ENCODE measurements at places on chromosomes 7 and 10.

- no peak for DNase-seq
These were observed 129.2 kb downstream of the BAMBI start for GRCh38 chr10:28806488-28806941.

- DNase-seq = peak; percentile 99
These were observed 1.9 kb upstream of the ARHGAP22 start for GRCh38 chr10:48606530-48607355.

DNA sequence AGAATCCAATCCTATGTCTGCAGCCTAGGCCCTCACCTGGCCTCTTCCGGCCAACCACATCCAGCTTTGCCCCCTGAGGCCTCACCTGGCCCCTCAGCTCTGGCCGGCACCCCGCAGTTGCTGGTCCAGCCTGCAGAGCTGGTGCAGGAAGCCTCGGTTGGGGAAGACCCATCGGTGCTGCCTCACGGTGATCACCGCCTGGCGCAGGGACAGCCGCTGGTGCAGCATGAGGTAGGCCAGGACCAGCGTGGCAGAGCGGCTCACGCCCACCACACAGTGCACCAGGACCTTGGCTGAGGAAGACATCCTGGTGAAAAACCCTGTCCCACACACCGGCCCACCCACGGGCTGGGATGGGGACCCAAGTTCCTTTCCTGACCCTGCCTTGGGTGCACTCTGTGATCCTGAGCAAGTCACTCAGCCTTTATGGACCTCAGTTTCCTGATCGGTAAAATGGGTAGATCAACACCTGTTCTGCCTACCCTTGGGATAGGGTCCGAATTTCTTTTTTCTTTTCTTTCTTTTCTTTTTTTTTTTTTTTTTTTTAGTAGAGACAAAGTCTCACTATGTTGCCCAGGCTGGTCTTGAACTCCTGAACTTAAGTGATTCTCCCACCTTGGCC, 5.8 kb upstream of the SAMD8 start:
- no peak for DNase-seq

GRCh38 chr10:75827587-75828021, 396.2 kb downstream of the LRMDA start:
- DNase-seq = no peak

DNA sequence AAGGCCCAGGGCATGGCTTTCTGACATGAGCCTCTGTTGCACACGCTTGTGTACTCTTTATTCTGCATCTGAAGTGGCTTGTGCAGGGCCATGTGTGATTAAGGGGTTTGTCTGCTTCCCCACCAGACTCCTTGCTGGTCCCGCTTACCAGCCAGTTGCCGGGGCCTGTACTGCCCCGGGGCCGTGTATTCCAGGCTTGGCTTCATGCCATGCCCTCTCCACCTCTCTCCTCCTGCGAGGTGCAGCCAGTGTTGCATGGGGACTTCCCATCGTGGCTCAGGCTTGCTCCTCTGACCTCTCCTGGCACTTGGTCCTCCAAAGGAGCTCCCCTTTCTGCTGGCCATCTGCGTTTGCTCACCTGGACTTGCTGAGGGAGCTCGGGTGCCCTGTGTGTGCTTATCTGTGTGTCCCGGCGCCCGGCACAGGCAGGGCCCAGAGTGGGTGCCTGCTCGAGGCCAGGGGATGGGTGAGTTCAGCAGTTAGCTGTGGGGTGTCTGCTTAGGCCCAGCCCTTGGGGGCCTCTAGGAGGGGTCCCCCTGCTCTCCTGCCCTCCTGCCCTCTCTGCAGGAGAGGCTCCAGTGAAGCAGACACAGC, 11.0 kb upstream of the C10orf143 start:
- no peak for DNase-seq

DNA sequence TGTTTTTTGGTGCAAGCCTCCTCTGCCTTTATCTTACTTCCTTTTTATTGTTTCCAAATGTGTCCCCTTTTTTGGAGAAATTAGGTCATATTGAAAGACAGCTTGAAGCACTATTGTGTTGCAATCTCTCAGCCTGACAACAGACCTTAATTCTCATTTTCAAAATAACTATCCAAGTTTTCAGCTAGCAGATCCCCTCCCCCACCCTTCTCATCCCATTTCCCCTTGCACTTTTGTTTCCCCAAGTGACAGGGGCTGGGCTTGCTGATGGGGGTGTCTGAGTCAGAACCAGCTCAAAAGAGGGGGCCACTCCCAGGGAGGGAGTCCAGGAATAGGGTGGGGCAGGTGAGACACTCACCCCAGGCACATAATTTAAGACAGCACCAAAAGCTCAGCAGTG, 75.3 kb downstream of the MKI67 start:
- peak; percentile 21 for DNase-seq

GRCh38 chr10:123146013-123146893, 1.7 kb upstream of the HMX2 start:
- no peak for DNase-seq

GRCh38 chr10:8059191-8059936, 4.9 kb downstream of the GATA3 start:
- no peak for DNase-seq

DNA sequence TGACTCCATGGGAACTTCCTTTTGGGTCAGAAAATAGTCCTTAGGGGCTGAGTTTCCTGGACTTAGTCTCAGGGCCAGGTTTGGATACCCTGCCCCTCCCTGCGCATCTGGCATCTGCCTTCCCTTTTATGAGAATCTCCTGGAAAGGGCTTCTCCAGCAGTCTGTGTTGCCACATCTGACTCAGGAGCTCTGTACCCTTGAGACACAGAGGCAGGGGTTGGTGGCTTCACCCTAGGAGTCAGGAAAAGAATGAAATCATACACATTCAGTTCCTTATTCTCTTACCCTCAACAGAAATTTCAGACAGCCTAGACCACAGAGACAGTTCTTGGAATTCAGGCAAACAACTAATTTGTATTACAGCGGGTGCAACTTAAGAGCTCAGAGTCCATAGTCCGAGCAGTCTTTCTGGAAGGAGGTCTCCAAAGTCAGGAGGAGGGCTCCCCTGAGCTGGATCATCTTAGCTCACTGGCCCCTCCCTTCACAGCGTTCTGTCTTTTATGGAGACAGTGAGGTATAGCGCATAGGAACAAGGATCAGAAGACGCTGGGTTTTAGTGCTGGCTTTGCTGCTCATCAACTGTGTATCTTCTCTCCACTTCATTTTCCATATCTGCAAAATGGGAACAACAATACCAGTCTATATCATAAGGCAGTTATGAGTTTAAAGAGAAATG, 3.0 kb upstream of the PLAU start:
- peak; percentile 91 for DNase-seq

DNA sequence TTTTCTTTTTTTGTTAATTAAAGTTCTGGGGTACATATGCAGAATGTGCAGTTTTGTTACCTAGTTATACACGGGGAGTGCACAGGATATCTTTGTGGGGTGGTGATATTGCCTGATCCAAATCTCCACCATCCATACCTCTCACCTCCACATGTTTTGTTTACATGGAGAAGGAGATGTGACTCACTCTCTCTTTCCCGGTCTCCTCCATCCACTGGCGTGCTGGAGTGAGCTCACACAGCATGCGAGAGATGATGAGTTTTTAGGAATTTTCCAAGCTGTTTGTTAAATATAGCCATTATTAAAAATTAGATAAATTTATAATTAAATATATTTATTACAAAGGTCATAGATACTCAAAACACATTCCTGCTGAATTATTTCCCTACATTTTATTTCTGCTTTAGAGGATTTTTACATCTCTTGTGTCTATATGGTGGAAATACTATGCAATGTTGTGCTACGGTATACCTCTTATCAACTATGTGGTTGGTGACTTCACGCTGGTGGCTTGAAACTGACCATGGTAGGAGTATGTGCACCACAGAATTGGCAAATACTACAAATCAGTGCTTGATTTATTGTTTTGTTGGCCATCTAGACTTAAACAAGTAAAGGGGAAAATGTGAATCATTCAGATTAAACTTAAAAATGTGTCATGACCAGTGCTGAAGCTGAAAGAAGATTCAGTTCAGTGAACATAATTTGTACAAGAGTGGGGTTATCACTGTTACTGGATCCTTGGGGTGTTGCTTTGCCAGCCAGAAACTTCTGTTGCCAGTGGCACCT, 107.9 kb upstream of the FAM180A start:
- peak; percentile 40 for DNase-seq
